Urothelium cell line (cell line): ENCODE measurements at places on chromosomes 2 and 18.

GRCh38 chr18:12659904-12660605, 2.1 kb upstream of the SPIRE1 start:
- DNase-seq: peak; percentile 89

GRCh38 chr2:205665791-205666190, 16.5 kb upstream of the NRP2 start:
- no peak for DNase-seq

DNA sequence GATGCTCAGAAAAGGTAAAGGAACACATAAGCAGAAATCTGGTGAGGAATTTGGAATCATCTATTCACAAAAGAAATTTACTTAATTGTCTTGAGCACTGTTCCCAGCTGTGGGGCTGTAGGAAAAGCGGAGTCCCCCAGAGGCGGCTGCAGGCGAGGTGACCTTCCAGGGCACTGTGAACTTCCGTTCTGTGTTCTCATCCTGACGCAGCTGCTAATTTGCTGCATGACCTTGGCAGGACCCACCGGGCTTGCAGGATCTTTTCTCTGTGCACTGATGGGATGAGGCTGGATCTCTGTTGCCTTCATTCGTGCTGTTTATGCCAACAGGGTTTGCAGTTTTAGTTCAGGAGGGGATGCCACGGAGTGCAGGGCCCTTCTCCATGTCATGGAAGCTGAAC, 301.9 kb upstream of the MYT1L start:
- no peak for DNase-seq

- DNase-seq: no peak
Observed at GRCh38 chr2:55010149-55010591, 40.1 kb downstream of the RTN4 start.
